Mammary epithelial cell (primary cell): ENCODE measurements at places on chromosomes 11 and 22.
A peak's percentile ranks its signal among the peaks of the same experiment; 100 is the strongest.

- DNase-seq = no peak
These were observed 42.9 kb downstream of the IRAG1 start for GRCh38 chr11:10650630-10651029.

- no peak for DNase-seq
These were observed 1239.4 kb downstream of the BRD1 start for GRCh38 chr22:48588151-48588877.

DNA sequence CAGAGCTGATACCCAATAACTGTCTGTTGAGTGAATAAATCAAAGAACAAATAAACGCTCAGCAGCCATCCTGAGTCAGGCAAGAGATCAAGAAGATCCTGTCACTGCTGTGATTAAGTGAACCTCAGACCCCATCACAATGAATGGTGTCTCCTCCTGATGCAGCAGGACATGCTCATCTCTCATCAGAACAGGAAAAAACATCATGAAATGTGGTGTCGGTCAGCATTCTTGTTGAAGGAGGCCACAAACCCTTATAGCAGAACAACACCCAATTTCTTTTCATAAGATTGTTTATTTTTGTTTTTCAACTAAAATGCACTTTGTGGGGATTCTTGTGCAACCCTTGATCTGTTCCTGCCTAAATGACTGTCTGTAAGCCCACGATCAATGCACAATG, 60.3 kb downstream of the SYTL2 start:
- no peak for DNase-seq

DNA sequence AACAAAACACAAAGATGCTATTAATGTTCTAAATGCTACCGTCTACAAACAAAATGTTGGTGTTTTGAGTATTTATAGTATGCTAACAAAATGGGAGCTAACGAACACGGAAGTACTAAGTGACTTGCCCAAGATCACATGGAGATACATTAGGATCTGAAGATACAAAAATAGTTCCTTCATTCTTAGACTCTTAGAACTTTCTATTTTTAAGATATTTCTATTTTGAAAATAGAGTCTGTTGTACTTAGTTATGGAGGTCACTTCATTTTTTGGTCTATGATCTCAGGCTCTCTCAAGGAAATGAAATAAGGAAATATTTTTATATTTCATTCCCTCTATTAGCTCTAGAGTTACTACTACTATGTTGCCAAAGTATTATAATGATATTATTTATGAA, 64.2 kb downstream of the APOL5 start:
- no peak for DNase-seq

DNA sequence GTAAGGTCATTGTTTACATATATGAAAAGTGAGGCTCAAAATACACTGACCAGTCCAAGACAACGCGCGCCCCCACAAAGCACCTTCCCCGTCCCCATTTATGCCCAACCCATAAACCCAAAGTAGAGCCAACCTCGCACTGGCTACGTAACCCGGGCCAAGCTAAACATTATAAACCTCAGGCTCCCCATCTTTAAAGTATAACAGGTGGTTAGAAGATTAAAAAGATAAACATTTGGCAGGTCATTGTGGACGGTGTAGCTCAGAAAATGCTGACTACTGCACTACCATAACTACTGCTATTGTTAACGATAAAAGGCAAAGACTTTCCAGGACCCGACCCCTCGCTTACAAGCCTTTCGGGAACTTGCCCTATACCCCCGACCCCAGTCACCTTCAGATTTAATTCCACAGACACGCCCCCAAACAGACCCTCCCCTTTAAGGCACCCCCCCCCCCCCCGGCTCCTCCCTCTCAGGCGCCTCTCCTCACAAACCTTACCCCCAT, 470 bp downstream of the NUMA1 start:
- DNase-seq = peak; percentile 24

DNA sequence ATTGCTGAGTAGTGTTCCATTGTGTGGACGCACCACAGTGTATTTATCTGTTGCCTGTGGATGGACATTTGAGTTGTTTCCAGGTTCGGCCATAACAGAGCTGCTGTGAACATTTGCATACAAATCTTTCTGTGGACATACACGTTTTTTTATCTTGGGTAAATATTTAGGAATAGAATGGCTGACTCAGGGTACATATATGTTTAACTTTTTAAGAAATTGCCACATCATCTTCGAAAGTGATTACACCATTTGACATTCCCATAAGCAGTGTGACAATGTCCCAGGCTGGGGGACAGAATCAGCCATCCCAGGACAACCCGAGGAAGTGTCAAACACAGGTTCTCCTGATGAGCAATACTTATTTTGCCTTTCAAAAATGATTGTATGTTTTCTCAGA, 87.9 kb downstream of the OSBP2 start:
- DNase-seq = no peak

- peak; percentile 85 for DNase-seq
These were observed 87.1 kb upstream of the YWHAH start for GRCh38 chr22:31857247-31857646.

DNA sequence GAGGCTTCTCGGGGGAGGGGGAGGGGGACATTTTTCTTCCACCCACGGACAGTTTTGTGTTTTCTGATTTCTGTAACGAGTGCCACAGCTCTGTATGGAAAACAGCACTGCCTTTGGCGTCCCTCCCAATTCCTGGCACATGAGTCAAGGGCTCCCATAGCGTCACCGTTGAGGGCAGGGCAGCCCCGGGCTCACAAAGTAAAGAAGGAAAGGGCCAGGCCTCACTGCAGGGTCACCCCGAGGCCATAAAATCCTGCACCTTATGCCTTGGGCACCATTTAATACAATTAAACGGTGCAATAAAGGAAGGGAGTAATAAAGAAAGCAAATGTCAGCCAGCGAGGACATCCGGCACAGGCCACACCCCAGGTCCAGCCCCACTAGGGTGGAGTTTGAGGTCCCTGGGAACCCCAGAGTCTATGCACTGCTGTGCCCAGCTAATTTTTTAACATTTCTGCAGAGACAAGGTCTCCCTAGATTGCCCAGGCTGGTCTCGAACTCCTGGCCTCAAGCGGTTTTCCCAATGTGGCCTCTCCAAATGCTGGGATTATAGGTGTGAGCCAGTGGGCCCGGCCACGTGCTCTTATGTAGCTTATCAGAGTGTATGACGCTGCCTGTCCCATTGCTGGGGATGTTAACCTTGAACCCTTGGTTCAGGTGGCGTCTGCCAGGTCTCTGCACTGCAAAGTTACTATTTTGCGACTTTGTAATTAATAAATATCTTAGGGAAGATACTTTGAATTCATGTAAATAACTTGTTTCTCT, 13.6 kb upstream of the MUC2 start:
- peak; percentile 46 for DNase-seq

DNA sequence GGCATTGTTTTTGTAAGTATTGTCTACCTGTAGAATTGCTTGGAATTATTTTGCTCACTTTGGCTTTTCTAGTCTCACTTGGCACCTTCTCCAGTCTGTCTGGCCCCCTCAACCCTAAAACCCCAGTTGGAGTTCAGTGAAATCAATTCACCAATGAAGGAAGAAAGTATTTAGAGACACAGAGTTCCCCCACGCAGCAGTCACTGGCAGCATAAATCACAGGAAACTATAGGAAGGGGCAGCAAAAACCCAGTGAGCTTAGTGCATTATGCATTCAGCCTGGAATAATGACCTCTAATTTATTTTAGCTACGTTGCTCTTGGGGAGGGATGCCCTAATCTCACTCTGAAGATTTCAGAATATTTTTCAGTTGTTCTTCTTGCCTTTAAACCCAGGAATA, 204.7 kb upstream of the BLID start:
- no peak for DNase-seq

- DNase-seq = no peak
These were observed 919.5 kb downstream of the JRKL start for GRCh38 chr11:97309291-97309690.

DNA sequence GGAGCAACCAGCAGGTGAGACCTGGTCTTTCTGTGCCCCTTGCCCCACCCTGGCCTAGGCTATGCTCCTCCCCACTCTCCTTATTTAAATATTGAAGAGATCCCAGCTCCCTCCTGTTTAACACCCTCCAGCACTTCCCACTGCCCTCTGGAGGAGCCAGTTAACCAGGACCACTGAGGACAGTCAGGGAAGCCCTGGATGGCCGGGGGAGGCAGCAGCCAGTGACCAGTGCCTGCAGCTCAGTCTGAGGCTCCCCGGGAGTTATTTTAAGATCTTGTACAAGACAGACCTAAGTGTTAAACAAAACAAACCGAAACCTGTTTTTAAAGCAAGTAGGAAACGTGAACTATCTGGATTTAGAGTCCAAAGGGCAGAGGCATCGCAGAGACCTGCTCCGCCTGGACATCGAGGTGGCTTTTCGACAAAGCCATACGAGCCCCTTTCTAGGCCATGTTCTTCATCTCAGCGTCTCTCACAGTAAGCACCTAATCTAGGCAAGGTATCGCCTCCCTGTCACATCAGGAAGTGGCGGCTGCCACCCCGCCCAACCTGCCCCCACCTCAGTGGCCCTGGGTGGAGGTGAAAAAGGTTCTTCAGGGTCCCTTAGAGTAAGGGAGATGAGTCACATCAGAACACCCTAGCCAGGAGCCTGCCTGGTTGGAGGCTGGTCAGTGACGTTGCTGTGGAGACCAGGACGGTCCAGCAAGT, 35.2 kb downstream of the TRMU start:
- no peak for DNase-seq

DNA sequence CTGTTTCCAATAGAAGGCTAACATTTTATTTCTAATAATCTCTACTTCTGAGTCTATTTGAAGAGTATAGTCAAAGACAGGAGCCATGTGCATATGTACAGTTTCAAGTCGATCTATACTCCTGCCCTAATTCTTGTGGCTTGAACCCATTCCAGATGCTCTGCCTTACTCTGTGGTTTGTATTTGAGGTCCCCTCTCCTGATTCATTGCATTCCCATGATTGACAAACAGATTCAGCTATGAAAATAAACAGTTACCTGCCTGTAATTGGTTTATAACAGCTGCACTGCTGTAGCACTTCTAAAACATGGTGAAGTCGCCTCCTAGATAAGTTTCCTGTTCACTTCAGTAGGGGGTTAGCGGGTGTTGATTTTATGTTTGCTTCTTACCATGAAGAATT, 138.7 kb downstream of the SOX6 start:
- DNase-seq = no peak

DNA sequence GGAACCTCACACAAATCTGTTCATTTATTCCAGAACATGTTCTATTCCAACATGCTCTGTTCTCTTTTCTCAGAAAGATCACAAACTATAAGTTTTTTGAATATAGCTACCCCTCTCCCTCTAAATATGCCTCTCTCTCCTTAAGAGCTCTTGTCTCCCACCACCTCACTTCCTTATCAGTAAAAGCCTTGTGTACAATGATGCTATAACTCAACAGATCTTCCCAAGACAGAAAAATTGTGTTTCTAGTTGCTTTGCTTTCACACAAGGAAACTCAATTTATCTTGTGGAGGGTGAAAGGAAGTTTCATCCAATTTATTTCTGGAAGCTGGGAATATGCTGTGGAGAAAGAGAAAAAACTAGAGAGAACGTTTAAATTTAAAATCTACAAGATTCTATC, 64.4 kb downstream of the FAM76B start:
- DNase-seq = no peak

GRCh38 chr11:87122852-87123251, 85.1 kb downstream of the TMEM135 start:
- DNase-seq = no peak

DNA sequence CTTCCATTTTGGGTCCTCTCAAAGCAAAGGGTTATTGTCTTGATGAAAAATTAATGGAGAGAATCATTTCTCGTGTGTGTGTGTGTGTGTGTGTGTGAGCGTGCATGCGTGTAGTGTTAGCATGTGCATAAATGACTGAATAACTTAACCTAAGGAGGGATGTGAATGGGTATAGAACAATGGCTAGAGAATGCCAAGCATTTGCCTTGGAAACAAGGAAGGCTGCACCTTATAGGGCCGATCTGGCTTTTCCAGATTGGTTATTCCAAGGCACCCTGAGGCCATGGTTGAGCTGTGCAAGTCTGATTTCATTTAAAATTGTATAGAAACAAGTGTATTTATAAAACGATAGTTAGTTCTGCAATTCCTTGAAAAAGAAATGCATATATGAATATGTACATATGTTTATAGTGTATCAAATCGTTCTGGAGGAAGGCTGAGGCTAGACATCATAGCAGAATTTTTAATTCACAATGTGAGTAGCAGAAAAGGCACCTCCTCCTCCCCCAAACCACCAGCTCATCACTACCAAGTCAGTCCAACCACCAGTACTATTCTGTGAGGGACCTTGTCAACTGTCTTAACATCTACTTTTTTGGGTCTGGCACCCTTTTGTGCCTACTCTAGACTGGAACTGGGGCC, 322.7 kb upstream of the ISX start:
- no peak for DNase-seq

GRCh38 chr22:35918456-35918855, 110.2 kb downstream of the RBFOX2 start:
- no peak for DNase-seq

GRCh38 chr22:32926600-32926999, 125.1 kb downstream of the TIMP3 start:
- DNase-seq = peak; percentile 52

GRCh38 chr22:45886540-45886939, 90.4 kb downstream of the WNT7B start:
- no peak for DNase-seq

GRCh38 chr22:25359601-25360261, 140.3 kb downstream of the CRYBB2 start:
- no peak for DNase-seq

DNA sequence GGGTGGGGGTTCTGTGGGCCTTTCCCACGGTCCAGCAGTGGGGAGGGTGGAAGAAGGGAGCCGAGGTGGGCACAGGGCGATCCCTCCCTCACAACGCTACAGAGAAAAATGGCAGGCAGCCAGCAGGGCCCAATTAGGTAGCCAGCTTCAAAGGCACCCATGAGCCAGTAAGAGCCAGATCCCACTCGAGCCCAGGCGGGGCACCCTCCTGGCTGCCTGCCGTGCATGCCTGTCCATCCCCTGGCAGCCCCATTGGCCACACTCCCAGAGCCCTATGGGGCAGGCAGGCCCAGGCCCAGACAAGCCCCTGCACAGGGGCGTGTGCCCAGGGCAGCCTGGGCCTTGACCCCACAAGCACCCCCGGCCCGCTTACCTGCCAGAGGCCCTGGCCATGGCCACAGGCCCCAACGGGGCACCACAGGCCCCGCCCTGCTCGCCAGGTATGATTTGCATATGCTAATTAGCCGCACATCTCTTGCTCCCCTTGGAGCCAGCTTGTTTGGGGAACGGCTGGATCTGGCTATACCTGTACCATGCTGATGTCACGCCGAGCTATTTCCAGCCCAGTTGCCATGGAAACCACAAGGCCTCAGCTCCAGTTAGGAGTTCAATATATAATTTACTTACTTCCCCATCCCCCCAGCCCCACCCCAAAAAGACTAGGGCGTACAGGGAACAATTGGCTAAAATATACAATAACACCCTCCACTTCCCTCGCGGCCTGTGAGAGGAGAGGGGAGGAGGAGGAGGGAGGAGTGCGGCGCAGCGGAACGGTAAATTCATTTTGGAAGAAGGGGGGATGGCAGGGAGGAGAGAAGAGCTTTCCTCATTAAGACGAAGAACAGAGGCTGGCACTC, 47.5 kb upstream of the TCF20 start:
- DNase-seq = peak; percentile 62

DNA sequence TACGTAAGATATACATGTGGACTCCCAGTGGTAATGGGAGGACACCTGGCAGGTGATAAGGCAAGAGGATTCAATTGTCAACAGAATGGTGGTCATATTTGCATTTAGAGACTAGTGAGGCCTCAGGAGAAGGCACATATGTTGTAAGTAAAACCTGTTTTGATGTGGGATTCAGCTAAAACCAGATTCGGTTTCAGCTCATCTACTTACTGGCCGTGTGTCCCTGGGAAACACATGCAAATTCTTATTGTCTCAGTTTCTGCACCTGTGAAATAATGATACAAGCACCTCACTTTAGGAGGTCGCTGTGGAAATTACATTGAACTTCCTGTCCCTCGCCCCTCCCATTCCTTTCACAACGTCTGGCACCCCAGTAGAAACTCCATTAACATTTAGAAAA, 78.9 kb upstream of the FIBIN start:
- DNase-seq = no peak
